Jurkat, Clone E6-1 (cell line): ENCODE measurements at places on chromosomes 6 and 20.

- DNase-seq: no peak
These were observed 34.3 kb downstream of the FYN start for GRCh38 chr6:111838749-111839484.

DNA sequence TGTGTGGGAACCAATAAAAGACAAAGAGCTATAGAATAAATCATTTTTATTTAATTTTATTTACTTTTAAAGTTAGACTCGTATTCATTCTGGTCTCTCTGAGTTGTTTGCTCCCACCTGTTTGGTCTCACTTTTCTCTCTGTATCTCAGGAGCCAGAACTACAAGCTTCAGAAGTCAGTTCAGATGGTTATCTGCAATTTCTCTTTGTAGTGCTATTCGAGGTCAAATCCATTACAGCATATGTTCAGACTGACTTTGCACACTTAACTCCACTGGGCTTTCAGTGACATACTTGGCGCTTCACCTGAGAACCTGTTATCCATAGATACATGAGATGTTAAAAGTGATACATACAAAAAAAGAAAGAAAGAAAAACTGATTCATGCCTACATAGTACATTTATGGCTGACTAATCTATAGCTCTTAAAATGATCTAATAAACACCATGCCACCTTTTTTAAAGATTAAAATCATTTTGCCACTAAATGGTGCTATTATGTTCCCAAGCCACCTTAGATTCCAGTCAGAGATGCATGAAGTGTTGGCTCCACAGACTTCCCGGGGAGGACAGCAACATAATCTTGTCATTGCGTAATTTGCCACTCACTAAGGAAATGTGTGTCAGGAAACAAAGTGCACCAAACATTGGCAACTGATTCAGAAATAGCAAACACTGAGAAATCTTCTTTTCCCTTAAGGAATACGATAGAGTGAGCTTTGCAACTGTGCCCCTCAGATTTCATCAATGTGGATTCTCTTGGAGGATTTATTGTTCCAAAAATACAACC lies 396.7 kb downstream of the HACE1 start:
- no peak for DNase-seq

DNA sequence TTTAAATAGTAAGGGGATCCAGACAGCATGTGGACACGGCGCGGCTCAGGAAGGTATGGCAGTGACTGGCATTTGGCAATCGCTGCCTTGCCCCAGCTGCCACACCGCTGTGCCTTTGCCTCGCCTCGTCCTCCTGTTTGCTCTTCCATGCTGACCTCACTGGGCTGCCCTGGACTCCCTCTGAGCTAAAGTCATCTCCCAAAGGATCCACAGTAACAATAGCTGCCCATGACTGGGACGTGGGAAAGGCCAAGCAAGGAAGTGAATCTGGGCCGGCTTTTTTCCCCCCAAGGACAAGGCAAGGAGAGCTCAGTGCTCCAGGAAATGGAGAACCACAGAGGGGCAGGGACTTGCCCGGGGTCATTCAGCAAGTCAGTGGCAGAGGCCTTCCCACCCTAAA lies 48.1 kb downstream of the JPH2 start:
- DNase-seq: no peak

- no peak for DNase-seq
These were observed 155.0 kb downstream of the RNGTT start for GRCh38 chr6:88808381-88808780.

DNA sequence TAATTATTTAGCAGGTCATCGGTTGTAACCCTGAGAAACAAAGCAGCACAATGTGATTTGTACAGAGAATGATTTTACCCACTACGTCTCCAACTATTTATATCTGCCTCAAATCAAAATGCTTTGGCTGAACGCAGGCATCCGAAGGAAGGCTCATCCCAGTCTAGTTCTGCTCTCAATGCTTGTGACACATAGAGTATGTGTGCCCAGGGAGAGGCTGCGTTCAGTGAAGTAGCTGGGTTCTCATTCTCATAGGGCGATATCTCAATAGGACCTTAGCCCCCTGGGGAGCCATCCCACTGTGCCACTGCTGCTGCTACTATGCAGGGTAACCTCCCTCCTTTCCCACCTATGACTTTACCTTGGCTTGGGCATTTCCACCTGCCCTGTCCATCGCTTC lies 407 bp downstream of the GABRR2 start:
- no peak for DNase-seq

DNA sequence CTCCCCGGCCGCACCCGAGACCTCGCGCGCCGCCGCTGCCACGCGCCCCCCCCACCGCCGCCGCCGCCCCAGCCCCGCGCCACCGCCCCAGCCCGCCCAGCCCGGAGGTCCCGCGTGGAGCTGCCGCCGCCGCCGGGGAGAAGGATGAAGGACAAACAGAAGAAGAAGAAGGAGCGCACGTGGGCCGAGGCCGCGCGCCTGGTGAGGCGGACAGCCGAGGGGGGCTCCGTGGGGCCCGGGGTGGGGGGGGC lies 426 bp downstream of the ASXL1 start:
- DNase-seq: no peak

GRCh38 chr20:1334761-1335160 lies 5.8 kb upstream of the SDCBP2 start:
- peak; percentile 58 for DNase-seq

- DNase-seq: no peak
These were observed 192.7 kb upstream of the TFAP2D start for GRCh38 chr6:50520326-50521266.

DNA sequence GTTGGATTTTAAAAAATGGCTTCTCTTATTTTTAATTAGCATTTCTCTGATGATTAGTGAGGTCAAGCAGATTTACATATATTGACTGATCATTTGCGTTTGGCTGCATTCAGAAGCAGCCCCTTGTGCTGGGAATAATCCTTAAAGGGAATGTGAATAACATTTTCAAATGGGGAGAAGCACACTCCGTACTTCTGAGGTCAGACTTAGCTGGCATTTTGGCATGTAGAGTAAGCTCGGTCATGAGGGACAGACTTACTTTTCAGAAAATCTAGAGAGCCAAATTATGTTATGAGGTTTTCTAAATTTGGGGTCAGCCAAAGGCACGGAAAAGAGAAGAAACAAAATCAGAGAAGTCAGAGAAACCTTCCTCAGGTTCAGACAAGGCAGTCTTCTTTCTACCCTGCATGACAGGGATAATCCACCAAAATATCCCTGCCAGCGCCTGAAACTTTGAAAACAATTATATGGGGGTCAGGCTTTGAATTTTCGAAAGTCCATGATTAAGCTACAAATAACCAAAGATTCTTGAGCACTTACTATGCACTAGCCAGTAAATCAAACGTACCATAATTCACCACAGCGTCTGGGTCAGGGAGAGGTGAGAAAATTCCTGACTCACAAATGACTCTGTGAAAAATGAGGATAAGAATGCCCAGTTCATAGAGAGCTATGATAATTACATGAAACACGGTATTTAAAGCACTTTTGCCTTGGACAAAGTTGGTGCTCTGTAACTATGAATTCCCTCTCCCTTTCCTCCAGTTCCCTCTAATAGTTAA lies 44.9 kb downstream of the ADAT2 start:
- no peak for DNase-seq

DNA sequence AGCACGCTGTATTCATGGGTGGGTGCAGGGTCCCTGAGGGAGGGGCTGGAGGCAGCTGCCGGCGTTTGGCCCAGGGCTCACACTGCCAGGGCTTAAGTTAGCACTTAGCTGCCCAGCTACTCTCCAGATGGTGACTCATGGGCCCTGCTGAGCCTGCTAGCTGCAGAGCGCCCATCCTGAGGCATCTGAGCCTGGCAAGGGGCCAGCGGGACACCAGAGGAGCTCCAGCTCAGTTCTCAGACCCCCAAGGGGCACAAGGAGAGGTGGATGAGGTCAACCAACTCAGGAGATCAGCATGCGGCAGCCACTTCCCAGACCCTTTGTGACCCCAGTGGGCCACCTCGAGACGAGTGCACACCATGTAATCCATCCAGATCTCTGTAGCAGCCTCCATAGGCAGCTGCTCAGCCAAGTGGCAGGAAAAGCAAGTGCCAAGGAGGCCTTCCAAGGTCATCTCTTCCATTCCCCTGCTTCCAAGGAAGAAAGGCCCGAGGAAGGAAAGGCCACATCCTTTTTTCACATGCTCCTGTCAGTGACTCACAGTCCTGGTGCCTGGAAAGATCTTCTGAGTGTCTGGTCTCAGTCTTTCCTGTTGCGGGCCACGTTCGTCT lies 35.3 kb downstream of the FOXP4 start:
- DNase-seq: no peak

GRCh38 chr20:39877788-39878187 lies 811.2 kb downstream of the MAFB start:
- no peak for DNase-seq

DNA sequence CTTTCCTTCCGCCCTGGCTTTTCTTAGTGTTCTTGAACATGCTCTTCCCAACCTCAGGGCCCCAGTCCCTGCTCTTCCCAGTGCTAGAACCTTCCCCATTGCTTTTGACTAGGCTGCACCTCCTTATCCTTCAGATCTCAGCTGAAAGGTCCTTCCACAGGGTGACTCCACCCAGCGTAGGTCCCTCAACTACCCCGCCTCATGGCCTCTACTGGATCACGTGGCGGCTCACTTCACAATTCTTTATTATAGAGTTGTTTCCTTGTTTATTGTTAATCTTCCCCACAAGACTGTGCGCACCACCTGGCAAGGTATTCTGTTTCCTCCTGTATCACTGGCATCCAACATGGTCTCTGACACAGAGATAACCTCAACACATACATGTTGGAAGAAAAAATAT lies 31.2 kb downstream of the TTLL9 start:
- no peak for DNase-seq

DNA sequence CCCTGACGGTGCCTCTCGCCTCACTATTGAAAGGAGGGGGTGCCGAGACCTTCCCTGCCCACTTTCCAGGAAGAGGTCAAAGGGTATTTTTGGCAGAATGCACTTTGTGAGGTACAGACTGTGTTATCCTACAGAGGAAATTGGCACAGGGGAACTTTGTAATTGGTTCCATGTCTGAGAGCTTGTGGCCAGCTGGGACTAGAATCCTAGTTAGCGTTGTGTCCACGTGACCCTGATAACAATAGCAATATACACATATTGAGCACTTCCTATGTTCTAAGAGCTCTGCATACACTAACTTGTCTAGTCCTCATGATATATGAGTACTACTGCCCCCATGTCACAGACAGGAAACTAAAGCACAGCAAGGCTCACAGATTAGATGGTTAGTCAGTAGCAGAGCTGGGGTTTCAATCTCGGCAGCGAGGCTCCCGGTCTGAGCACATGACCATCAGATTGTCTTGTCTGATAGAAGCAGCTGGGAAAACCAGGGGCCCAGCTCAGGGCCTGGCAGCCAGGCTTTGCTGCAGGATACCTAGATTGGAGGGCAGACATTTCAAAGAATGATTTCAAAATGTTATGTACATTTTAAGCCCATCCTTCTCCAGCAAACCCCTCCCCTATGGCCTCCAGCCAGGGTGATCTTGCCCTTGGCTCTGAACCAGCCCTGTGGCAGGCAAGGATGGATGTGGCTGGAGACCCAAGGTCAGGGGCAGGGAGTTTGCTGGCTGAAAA lies 1.4 kb downstream of the MAPK13 start:
- DNase-seq: no peak

GRCh38 chr6:90599151-90599550 lies 12.3 kb upstream of the MAP3K7 start:
- DNase-seq: no peak

- DNase-seq: no peak
These were observed 5.3 kb upstream of the EPPIN start for GRCh38 chr20:45552456-45552855.

- no peak for DNase-seq
These were observed 1004.9 kb upstream of the ADGRB3 start for GRCh38 chr6:67630146-67630545.

GRCh38 chr20:62896526-62896925 lies 29.8 kb downstream of the DIDO1 start:
- no peak for DNase-seq

DNA sequence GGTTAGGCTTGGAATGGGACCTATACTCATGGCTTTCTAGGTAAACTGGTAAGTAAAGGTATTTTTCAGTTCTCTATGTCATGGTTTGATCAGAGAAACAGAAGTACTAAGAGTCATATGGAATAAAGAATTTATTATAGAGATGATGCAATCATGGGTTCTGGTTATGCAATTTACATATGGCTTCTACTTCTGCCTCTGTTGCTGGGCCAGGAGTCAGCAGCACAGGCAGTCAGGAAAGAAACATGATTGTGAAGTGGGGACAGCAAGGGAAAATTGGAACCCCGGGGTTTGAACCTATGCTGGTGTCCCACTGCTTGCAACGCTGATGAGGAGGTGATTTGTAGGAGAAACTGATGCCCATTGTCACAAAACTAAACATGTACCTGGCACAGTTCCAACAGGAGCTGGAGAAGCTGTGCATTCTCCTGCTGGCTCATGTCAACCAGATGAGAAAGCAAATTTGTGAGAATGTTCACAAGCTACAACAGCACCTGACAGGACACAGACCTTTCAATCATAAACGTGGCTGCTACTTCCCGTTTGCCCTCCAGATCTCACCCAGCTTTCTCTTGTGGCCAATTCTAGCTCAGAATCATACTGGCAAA lies 887.1 kb downstream of the TFAP2A start:
- DNase-seq: no peak

- DNase-seq: no peak
These were observed 398.7 kb upstream of the MARCKS start for GRCh38 chr6:113458368-113459010.

DNA sequence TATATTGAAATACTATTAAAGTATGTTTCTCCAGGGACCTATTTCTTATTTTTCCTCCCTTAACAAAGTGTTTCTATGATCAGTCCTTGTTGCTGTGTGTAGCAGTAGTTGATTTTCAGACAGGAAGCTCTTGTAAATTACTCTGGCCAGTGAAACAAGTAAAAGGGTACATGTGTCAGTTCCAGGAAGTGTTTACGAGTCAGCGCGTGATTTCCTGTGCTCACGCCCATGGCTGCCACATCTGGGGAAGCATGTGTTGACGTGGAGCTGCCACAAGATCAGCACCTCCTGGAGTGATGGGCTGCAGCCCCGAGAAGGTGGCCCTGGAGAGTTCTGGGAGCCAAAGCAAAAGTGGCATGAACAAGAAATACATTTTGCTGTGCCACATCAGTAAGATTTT lies 38.6 kb upstream of the GGTLC1 start:
- peak; percentile 66 for DNase-seq

DNA sequence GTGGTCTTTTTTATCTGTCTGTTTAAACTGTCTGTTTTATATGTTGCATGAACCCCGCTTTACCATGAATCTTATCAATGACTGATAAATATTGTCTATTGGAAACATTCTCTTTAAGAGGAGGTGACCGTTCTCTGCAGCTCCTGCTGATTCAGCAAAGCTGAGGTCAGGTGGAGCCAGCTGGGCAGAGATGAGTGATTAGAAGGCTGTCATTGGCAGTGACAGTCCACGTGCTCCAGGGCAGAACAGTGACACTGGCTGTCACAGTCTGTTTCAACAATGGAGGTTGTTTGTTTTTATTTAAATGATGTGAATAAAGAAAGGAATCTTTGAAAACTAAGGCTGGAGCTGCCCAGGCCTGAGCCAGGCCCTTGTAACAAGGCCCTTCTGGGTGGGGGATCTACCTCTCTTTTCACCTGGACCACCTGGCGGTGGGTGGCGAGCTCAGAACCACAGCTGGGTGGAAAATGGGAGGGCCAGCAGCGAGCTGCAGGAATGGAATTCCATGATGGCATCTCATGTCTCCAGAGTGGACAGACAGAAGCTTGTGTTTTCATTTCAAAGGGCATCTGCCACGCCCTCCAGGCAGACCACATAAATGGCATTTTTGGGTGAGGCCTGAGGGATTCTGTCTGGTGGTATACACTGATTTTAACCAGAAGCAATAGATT lies 12.6 kb downstream of the SYNJ2 start:
- no peak for DNase-seq
